ENCODE measurements at places on chromosomes 7 and 10. TPM values are rescaled to one million over a fixed set of nuclear protein-coding genes. Genes with fewer than 3 reads are reported as not detected.

Gene SFTPD
- not detected for total RNA-seq

Gene LIMK1
- 44.7 TPM for total RNA-seq

DNA sequence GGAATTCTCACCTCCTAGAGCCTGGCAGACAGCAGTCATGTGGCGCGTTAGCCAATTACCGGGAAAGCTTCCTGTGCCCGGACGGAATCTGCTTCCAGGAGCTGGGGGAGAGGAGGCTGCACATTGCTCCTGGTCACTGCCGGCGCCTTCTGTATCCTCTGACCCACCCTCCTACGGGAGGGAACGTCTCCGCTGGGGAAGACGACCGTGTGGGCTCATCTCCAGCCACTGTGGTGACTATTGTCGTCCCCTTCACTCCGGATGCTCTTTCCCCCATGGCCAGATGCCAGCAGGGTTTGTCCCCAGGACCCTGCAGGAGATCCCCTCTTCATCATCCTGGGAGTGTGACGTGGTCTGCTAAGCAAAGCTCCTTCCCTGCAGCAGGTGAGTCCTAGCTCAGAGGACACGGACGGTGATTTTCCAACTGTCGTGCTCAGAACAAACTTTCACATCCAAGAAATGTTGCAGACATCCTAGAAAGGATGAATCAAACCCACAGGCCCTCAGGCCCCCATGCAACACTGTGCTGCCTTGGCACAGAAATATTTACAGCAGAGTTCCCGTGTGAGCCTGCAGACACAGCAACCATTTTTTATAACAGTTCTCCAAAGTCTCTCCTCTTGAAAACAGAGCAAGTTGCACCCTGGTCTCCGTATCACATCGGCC is 29.6 kb upstream of the FAM20C start:
- DNase-seq = no peak

Gene ANKRD1
- total RNA-seq = not detected

Gene MAPK8
- total RNA-seq = 6.7 TPM

GRCh38 chr7:129952086-129952652 is 591 bp downstream of the UBE2H start:
- peak; percentile 83 for DNase-seq

All from Karpas-422 (cell line).